MCF 10A (cell line): ENCODE measurements at places on chromosomes 12 and 14.
A peak's percentile ranks its signal among the peaks of the same experiment; 100 is the strongest.

- DNase-seq: no peak
Measured at GRCh38 chr14:70173569-70173968, 15.2 kb downstream of the SLC8A3 start.

DNA sequence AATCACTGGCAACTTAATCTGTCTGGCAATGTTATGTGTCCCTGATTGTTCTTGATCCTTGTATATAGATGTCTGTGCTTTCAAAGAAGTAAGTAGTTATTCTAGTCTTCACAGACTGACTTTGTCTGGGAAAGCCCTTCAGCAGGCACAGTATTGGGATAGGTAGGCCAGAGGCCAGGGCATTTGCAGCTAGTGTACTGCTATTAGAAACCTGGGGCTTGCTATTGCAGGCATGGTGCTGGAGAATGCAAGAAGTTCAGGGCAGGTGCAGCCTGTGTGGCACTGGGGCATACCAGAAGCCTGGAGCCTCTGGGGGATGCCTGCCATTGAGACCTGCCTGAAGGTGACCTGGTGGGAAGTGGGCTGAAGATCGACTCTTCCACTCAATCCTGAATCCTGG lies 96.3 kb downstream of the TMTC3 start:
- DNase-seq: no peak

GRCh38 chr12:57175428-57176138 lies 28.2 kb upstream of the LRP1-AS start:
- peak; percentile 94 for DNase-seq

GRCh38 chr14:95069547-95069946 lies 87.8 kb downstream of the DICER1 start:
- DNase-seq: no peak

- no peak for DNase-seq
Measured at GRCh38 chr12:110635055-110635454, 21.1 kb downstream of the TCTN1 start.

DNA sequence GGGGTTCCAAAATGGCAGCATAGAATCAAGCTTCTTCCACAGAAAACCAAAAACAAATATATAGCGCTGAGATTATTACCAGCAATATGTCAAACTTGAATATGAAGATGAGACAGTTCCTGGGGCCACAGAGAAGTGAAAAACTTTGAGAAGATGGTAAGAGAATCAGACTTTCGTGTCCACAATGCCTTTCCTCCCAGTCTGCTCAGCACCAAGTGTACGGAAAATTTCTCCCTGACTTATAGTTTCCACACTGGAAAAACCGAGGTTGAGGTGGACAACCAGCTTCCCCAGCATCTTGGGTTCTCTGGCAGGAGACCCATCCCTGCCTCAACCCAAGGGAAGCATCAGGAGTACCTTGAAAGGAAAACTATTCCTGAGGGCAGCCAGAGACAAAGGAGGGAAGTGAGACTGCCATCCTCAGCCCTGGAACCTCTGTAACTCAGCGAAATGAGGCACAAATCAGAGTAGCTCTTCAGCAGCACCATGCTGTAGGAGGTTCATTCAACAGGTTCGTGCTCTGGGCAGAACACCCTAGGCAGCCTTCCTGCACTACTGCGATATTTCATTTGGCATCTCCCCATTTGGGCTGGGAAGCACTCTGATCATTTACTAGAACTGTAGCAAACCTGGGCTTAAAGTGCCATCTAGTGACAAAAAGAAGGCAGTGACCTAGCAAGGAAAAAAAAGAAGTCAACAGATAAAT lies 52.4 kb upstream of the CAPRIN2 start:
- peak; percentile 75 for DNase-seq
